ENCODE measurements at places on chromosomes 6 and 20.
A peak's percentile ranks its signal among the peaks of the same experiment; 100 is the strongest.

- peak; percentile 7 for DNase-seq
Observed at GRCh38 chr20:48933017-48933766, 11.7 kb downstream of the ARFGEF2 start.

- DNase-seq: no peak
Observed at GRCh38 chr6:157787080-157787479, 36.0 kb upstream of the SNX9 start.

DNA sequence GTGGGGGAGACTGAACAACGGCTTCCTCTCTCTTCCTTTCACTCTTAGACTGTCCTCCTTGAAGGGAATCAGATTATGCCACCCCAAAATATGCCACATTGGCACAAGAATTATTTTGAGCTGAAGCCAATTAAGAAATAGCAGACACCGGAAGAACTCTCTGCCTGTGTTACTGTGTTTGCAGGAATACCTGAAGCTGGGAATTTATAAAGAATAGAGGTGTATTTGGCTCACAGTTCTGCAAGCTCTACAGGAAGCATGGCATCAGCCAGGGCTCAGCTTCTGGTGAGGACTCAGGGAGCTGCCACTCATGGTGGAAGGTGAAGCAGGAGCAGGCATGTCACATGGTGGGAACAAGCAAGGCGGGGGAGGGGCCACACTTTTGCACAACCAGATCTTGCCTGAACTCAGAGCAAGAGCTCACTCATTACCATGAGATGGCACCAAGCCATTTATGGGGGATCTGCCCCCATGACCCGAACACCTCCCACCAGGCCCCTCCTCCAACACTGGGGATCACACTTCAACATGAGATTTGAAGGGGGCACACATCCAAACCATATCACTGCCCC, 46.0 kb downstream of the PCNA start:
- DNase-seq: peak; percentile 15

- DNase-seq: no peak
Observed at GRCh38 chr6:27891320-27891875, 20.8 kb downstream of the OR2B2 start.

GRCh38 chr6:40965046-40965445, 74.0 kb downstream of the UNC5CL start:
- peak; percentile 72 for DNase-seq

DNA sequence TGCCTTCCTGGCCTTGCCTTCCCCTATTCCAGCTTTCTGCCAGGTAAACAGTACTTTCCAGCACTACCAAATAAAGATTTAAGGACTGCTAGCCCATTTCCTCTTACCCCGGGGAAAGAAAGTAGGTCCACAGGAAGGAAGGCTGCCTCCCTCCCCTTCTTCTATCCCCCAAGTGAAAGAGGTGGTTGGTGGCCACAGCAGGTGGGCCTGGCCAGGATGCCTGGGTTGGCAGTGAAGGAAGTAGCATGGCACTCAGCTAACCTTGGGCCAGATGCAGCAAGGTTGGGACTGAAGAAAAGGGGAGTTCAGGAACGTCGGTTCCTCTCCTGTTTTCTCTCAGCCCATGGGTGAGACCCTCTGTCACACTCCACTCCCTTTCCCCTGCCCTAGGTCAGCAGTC, 8.9 kb downstream of the NFKBIL1 start:
- DNase-seq: no peak

DNA sequence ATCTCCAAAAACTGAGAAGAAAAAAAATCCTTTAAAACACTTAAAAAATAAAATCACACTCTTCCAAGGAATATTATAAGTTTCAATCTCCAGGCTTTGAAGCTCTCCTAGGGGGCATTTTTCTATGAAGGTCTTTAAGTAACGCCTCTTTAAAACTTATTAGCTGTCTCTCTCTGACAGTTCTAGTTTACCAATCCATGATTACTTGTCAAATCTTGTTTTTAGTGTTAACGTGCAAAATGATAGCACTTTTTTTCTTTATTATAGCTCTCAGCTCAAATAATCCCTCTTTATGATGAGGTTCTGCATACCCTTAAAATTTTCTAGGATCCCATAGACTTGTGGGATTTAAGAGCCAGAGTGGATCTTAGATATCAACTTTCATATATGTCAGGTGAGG, 369.0 kb downstream of the DOK5 start:
- no peak for DNase-seq

GRCh38 chr6:74466572-74466971, 739.3 kb downstream of the COL12A1 start:
- DNase-seq: no peak

- no peak for DNase-seq
Observed at GRCh38 chr6:40896696-40897095, 142.3 kb downstream of the UNC5CL start.

GRCh38 chr6:166470029-166470862, 87.5 kb upstream of the MPC1 start:
- no peak for DNase-seq

DNA sequence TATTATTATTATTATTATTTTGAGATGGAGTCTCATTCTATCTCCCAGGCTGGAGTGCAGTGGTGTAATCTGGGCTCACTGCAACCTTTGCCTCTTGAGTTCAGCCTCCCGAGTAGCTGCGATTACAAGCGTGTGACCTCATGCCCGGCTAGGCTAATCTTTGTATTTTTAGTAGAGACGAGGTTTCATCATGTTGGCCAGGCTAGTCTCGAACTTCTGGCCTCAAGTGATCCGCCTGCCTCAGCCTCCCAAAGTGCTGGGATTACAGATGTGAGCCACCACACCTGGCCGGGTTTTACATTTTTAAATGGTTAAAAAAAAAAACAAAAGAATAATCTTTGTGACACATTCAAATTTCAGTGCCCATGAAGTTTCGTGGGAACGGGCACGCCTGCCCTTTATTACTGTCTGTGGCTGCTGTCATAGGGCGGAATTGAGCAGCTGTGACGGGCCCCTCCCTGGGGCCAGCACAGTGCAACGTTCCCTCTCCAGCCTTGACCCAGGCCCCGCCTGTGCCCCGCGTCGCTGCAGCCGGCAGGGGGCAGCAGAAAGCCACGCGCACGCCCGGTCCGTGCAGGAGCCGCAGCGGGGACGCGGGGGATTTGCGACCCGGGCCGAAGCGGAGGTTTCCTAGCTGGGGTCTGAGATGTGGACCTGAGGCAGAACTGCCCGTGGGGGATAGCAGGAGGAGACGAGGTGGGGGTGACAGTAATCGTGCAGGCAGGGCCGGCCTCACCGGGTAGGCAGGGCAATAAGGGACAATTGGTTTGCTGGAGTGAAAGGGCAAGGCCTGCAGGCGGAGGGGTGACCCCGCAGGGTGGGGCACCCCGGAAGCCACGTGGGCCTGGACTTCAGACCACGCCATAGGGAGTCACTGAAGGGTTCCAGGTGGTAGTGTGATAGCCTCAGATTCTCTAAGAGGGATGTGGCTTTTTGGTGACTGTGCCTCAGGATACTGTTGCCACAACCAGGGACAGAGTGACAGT, 54.3 kb downstream of the SYTL3 start:
- peak; percentile 78 for DNase-seq

- no peak for DNase-seq
Observed at GRCh38 chr6:30147096-30147495, 11.2 kb downstream of the TRIM40 start.

DNA sequence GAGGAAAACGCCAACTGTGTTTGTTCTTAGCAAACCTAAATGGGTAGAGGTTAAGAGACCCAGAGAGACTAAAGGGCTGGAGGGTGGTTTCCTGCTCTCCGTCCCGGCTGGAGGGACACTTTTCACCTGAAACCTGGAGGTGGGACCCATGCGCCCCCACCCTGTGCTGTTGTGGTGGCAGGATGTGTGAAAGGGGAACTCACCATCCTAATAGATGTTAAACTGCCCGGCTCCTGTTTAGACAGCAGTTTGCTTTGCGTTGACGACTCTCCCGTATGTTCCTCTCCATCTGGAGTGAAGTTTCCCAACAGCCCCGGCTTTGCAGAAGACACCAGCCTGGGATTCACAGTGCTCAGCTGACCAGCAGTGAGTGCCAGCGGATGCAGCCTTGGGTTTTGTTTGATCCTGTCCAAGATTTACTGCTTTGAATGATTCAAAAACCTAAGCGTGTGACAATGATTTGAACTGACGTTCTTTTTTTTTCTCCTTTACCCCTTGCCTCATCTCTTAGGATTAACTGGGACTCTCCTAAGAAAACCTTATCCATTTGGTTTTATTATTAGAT, 66.0 kb downstream of the CDH4 start:
- DNase-seq: peak; percentile 17

DNA sequence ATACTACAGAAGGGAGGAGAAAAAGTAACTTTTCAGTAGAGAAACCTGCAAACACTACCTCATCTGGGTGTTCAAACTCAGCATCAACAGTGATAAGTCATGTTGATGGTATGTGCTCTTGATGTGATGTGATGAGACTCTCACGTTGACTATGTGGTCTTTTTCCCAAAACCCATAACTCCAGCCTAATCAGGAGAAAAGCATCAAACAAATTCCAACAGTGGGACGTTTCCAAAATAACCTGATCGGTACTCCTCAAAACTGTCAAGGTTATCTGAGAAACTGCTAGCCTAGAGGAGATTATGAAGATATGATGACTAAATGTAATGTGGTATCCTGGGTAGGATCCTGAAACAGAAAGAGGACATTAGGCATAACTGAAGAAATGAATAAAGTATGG, 41.9 kb upstream of the TAB2 start:
- DNase-seq: no peak

DNA sequence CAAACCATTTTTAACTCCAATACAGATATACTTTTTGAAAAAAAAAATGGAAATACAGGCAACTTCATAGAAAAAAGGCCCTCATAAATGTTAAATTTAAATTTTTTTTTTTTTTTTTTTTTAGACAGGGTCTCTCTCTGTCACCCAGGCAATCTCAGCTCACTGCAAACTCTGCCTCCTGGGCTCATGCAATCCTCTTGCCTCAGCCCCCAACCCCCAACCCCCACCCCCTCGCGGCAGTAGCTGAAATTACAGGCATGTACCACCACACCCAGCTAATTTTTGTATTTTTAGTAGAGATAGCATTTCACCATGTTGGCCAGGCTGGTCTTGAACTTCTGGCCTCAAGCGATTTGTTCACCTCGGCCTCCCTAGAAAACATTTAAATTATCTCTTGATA, 12.8 kb upstream of the ULBP3 start:
- DNase-seq: no peak

DNA sequence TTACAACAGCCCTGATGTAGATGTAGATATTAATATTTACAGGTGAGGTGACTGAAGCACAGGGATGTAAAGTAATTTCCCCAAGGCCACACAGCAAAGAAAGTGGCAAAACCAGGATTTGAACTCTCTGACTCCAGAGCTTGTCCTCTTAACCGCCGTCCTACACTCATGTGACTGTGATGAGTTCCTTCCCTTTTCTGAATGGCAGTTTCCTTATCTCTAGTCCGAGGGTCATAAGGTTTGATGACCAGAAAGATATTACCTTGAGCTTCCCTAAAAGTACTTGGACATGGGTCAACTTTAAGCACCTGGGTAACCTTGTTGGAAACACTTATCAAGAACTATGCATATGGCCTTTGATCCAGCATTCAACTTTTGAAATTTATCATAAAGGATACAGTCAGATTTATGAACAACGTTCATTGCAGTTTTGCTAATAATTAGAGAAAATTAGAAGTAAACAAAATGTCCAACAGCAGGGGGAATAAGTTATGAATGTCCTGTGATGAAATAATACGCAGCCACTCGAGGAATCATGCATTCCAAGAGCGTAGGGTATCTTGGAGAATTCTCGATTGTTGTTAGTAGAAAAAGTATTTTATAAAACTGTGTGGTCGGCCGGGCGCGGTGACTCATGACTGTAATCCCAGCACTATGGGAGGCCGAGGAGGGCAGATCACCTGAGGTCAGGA, 2.3 kb upstream of the TLDC2 start:
- DNase-seq: no peak

DNA sequence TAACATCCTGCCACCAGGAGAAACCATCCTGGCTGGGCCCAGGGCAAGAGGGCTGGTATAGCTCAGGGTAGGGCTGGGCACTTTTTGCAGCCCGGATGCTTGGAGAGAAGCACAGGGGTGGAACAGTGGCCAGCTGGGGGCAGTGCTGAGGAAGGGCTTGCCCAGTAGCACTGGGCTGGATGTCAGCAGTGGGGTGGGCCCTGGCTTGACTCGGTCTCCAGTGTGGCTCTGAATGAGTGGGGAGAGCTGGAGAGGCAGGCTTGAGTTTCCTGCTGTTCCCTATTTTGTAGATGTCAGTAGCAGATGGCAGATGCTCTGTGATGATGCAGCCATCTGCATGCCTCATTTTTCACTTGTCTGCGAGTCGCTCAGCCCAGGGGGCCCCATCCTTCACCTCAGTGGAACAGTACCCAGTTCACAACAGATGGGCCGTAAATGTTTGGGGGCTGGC, 56.3 kb upstream of the TULP1 start:
- DNase-seq: peak; percentile 32

- DNase-seq: no peak
Observed at GRCh38 chr6:23841116-23841515, 284.9 kb upstream of the NRSN1 start.

GRCh38 chr6:11653028-11653583, 115.6 kb downstream of the TMEM170B start:
- DNase-seq: peak; percentile 91

DNA sequence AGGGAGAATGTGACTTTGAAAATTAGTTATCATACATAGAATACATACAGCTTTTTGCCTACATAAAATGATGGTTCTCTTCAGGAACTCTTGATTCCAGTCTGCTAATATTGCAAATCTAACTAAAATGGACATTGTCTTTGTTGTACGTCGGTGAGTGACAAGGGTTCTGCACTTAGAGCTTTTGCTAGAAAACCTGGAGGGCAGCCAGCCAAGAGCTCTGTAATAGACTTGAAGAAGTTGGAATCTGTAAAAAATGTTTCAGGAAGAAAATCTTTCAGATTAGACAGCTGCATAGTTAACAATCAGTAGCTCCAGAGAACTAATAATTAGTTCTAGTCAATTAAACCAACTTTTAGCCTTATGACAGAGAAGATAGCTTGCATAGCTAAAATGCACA, 138.3 kb downstream of the FLRT3 start:
- no peak for DNase-seq

DNA sequence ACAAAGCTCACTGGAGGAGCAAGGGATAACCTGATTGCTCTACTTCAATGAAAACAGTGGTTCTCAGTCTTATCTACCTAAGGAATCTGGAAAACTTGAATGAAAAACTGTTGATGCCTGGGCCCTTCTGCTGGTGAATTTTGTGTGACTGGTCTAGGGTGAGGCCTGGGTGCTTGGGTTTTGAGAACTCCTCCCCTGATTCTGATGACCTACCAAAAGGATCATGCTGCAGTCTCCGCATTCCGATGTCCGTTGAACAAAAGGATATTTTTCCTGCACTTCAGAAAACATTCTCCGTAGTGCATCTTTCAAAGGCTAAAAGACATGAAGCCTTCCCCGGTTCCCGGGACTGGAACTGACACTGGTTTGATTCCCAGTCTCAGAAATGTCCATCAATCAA, 157.9 kb downstream of the SYNDIG1 start:
- DNase-seq: no peak

- DNase-seq: no peak
Observed at GRCh38 chr20:51312480-51312783, 230.1 kb downstream of the NFATC2 start.

DNA sequence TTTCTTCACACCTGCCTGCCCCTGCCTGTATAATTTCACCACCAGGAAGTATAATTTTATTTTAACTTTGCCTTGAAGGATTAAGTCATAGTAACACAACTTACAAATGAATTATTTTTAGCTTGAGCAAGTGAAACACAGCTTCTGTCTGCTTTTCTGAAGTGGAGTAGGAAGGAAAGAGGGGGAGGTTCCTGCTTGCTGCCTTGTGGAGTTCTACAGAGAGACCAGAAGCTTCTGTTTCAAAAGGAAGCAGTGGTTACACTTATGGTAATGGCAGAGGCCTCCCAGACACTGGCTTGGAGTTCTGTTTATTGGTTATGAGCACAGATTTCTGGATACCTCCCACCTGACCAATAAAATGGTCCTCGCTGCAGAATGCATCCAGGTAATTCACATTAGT, 159.6 kb downstream of the TMEM200A start:
- no peak for DNase-seq

All from Daoy (cell line).